Right cardiac atrium (tissue), 5 donors: ENCODE measurements at places on chromosomes 7 and 10. TPM values are rescaled to one million over a fixed set of nuclear protein-coding genes. Genes with fewer than 3 reads are reported as not detected.

Gene KCP
- total RNA-seq, result 0.28 TPM

Gene TYW1B
- 1.7 TPM for total RNA-seq

- peak; percentile 51 for DNase-seq
These were observed 61.2 kb downstream of the NEURL1 start for GRCh38 chr10:103554488-103555324.

Gene COL17A1
- total RNA-seq, result 0.14 TPM

GRCh38 chr10:127046975-127047877 lies 142.0 kb downstream of the DOCK1 start:
- no peak for DNase-seq

DNA sequence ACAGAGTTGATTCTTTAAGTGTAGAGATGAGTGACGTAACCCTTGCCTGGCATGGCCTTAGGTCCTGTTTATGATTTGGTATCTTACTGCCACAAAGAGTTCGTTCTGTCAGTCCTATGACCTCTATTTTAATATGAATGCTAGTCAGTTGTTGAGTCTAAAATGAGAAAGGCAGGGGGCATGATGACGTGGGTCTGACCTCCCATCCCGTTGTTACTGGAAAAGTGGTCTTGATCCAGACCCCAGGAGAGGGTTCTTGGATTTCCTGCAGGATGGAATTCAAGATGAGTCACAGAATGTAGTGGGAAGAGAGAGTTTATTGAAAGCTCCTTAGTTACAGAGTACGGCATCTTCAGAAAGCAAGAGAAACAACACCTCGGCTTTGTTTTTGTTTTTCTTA lies 317.0 kb upstream of the COBL start:
- DNase-seq, result no peak

Gene GRM8
- total RNA-seq, result not detected

Gene ITIH5
- total RNA-seq, result 1.4 TPM

DNA sequence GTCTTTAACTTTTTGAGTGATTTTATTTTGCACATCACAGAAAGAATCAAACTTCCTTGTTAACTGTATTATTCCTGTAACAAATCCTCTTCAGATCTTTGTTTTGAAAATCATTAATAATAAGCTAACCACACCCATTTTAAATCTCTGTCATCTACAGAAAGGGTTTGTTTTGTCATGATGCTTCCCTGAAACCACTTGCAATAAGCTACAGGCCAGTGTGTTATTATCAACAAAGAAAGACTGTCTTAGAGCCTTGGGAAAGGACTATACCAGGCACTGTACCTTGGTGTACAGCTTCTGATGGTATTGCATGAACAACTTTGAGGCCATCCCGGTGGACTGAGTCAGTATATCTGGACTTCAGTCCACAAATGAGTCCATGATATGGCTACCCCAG lies 145.3 kb upstream of the FAM3C start:
- no peak for DNase-seq

DNA sequence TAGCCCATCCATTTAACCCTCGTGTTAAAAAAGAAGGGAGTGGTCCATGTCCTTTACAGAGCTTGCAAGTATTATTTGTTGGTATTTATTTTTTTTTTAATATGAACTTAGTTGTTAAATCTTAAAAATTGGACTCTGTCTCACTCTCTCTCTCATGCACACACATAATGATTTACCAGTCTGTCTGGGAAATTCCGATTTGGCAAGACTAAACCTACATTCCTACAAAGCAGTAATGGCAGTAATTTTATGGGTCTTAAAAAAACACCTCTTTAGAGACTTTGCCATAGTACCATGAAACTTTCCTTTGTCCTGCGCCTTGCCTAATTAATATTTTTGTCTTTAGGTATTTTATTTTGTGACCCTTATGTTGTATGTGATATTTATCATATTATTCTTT lies 239.5 kb upstream of the PPP1R3A start:
- no peak for DNase-seq

- no peak for DNase-seq
These were observed 383.2 kb downstream of the PTPRN2 start for GRCh38 chr7:158204453-158204852.

DNA sequence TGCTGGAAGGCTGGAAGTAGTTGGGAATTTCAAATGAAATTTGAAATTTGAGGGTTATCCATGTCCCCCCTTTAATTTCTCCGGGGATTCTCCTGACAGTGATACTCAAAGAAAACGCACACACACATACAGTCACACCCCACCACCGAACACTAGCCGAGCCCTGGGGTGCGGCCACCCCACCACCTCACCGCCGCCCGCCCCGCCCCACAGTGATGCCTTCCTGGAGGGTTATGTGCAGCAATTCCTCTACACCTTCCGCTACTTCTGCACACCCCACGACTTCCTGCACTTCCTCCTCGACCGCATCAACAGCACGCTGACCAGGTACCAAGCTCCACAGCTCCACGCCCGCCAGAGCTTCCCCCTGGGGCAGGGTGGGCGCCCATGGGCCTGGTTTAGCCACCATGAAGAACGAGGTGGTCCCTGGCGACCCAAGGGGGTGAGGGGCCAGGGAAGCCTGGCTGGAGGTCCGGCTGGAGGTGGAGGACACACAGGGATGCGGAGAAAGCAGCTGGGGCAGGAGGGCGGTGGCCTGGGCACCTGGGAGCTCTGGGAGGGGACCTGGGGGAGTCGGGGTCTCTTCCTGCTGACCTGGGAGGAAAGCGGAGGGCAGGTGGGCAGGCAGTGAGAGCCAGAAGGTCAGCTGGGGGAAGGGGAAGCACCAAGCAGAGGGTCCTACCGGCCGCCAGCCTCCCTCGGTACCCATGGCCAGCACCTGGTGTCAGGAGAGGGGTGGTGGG lies 19.4 kb upstream of the UTF1 start:
- DNase-seq, result peak; percentile 33

GRCh38 chr7:103857435-103857834 lies 132.0 kb downstream of the RELN start:
- DNase-seq, result no peak

DNA sequence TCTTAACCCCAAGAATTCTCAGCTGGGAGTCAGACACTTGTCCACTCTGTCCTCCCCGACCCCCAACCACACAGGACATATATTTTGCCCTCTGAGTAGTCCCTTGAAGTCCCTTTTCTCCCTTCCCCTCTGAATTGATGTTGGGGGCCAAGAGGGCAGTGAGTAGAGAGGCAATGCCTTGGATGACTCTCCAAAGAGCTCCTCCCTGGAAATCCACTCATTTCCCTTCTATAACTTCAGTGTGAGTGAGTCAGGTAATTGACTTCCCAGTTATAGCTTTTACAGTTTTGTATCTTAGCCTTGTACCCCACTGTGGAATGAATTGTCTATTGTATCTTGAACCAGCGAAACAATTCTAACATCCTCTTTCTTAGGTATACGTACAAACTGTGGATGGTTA lies 9.2 kb upstream of the ODAD2 start:
- no peak for DNase-seq

DNA sequence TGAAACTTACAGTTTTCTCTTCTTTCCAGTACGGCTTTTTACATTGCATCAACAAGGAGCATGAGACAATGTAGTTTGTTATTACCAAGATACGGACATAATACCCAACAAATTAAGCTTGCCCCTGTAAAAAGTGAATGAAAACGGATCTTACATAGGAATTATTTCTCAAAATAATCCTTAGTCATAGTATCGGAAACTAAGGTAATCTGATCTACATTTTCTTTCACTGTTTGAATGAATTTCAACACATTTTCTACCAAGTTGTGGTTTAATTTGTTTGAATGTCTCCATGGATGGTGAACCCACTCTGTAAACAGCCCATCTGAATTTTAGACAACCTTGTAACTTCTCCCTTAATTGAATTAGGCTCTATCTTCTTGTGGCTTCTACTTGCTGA lies 90.5 kb downstream of the INHBA start:
- DNase-seq, result no peak

Gene KIAA1217
- 27.1 TPM for total RNA-seq

Gene RGR
- total RNA-seq, result 0.49 TPM

Gene TDRD1
- 0.74 TPM for total RNA-seq

GRCh38 chr7:94089806-94090205 lies 85.7 kb upstream of the BET1 start:
- no peak for DNase-seq

GRCh38 chr10:79475119-79475653 lies 29.8 kb upstream of the ZCCHC24 start:
- DNase-seq, result no peak

DNA sequence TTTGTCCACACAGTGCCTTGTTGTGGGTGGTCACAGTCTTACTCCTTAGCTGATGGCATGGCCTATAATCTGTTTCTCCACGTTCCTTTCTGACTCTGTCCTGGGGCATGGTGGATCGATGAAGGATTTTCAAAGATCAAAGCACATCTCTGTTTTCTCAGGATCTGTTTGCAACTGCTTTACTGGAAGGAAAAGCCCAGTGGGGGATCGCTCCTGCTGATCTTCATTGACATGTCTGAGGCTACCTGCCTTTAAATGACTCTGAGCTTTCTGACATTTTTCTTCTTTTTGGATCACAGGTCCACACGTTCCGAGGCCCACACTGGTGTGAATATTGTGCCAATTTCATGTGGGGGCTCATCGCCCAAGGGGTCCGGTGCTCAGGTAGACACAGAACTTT lies 68.0 kb upstream of the PRR15 start:
- DNase-seq, result no peak

GRCh38 chr7:49776994-49777393 lies 3.6 kb downstream of the VWC2 start:
- no peak for DNase-seq

Gene CLCN1
- not detected for total RNA-seq

DNA sequence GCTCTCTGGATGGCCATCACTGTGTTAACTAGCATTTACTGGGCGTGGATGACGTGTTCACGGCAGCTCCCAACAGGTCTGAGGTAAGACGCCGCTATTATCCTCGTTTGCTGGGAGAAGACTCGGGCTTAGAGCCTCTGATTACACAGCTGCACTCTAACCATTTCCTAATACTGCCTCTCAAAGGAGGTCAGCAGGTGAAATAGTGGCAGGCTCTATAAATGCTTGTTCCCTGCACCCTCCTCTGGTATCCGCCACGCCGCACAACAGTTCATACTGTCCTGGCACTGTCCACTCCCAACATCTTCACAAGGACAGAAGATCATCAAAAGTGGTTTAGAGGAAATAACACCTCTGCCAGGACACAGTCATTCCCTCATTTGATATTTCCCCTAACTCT lies 28.3 kb downstream of the HIPK2 start:
- DNase-seq, result no peak

- no peak for DNase-seq
These were observed 38.1 kb downstream of the TMEM130 start for GRCh38 chr7:98831641-98832221.

DNA sequence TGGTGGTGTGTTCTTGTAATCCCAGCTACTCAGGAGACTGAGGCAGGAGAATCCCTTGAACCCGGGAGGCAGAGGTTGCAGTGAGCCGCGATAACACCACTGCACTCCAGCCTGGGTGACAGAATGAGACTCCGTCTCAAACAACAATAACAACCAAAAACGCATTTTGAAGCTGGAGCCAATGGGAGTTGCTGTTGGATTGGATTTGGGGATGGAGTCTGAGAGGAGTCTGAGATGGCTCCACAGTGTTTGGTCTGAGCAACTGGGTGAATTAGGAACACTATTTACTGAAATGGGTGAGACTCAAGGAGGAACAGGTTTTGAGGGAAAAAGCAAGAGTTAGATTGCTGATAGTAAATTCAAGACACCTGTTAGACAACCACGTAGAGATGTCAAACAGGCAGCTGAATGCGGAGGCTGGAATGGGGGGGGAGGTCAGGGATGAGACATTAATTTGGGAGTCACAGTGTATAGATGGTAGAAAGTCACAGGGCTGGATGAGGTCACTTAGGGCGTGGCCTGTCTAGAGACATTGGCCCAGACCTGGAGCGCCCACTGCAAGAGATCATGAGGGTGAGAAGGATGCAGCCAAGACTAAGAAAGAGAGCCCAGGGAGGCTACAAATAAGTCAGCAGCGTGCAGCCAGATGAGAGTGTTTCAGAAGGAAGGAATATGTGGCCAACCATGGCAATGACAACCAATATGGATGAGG lies 56.4 kb downstream of the CYCS start:
- DNase-seq, result no peak

Gene VAX1
- not detected for total RNA-seq

GRCh38 chr7:74479961-74480829 lies 26.5 kb downstream of the GTF2IRD1 start:
- DNase-seq, result peak; percentile 92

GRCh38 chr7:101255796-101256195 lies 10.9 kb upstream of the FIS1 start:
- no peak for DNase-seq

Gene UCMA
- total RNA-seq, result not detected

GRCh38 chr10:4691301-4691700 lies 134.7 kb upstream of the AKR1E2 start:
- DNase-seq, result no peak

Gene CXCL12
- total RNA-seq, result 154 TPM

- no peak for DNase-seq
These were observed 265.6 kb downstream of the GFRA1 start for GRCh38 chr10:116007256-116007891.

DNA sequence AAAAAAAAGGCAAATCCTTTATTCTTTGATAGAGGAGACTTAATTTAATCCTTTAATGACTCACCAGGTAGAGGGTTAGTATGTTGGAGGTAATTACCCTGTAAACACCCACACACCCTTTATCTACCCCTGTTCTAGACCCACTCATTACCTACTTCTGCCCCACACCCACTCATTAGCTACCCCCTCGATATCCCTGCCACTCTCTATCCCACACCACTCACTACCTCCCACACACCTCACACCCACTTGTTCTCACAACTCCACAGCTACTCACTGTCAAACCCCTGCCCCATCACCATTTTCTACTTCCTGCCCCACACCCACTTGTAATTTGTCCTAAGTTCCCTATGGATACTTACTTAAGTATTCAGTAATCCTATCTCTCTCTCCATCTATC lies 49.7 kb downstream of the SEC61G start:
- no peak for DNase-seq

- no peak for DNase-seq
These were observed 7.4 kb upstream of the LRRC18 start for GRCh38 chr10:48946891-48947500.

DNA sequence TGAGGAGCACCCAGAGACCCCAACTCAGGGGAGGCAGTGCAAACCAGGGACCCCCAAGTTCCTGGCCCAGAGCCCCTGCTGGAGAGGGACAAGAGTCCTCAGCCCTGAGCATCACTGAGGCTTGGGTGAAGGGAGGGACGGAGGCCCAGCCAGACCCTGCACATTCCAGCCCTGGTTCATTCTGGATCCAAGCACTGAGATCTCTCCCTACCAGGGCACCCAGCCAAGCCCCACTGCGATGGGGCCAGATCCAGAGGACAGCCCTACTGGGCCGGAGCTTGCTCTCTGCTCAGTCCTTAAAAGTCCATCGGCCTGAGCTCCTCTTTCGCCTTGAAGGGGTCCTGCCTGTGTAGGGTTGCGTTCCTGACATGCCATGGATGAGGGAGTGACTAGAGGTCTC lies 40.5 kb upstream of the RABGEF1 start:
- DNase-seq, result peak; percentile 92

Gene KEL
- total RNA-seq, result 1.6 TPM

Gene AKR1C4
- not detected for total RNA-seq

GRCh38 chr10:16603308-16603707 lies 81.6 kb upstream of the C1QL3 start:
- DNase-seq, result no peak

Gene AOC1
- total RNA-seq, result not detected

- peak; percentile 68 for DNase-seq
These were observed 124.4 kb downstream of the PON1 start for GRCh38 chr7:95199779-95200558.
